LoVo (cell line): ENCODE measurements at places on chromosomes 4 and X.

- DNase-seq: no peak
These were observed 33.1 kb downstream of the TET2 start for GRCh38 chr4:105179539-105180401.

DNA sequence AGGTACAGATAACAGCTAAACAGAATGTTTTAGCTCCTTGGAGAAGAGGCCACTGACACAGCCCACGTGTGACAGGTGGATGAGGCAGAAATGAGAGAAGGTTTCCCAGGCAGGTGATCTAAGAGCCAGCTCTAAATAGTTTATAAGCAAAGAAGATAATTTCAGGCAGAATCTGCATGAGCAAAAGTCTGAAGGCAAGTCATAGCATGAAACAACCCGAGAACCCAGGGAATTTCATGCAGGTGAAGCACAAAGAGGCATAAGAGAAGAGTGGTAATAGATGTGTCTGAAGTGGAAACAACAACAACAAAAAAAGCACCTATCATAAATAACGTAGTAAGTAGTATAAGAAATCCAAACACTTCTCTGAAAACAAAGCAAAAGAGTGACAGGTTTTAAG is 275.8 kb upstream of the CPEB2 start:
- DNase-seq: no peak

DNA sequence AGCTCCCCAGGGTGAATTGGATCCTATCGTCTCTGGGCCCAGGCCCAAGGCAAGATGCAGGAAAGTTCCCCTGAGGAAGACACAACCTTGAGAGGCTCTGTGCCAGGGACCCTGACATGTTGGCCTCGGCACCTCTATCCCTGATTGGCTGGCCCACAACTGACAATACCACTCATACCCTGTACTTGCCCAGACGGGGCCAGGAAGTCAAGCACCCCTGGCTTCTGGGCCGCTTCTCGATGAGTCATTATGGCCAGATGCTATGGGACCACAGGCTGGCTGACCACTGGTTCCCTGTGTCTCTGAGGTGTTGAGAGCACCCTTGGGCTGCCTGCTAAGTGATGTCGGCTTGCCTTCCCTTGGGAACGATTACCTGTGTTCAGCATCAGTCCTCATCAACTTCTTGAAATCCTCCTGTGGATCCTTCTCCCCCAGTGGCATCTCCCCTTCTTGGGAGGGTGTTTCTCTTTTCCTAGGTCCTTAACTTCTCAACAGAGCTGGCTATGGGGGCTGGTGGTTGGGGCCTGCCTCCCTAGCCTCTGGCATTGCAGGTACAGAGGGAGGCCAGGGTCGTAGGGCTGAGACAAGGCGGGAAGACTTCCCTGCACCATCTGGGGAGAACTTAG is 54.5 kb upstream of the MAMLD1 start:
- no peak for DNase-seq

DNA sequence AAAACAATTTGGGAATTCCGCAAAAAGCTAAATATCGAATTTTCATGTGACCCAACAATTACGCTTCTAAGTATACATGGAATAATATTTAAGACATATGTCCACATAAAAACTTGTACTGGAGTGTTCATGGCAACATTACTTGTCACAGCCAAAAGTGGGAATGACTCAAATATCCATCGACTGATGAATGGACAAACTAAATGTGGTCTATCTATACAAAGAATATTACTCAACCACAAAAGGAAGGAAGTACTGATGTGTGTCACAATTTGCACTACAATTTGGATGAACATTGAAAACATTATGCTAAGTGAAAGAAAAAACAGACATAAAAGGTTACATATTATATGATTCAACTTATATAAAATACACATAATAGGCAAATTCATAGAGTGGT is 71.9 kb downstream of the AFF2 start:
- DNase-seq: no peak

- DNase-seq: no peak
These were observed 143.3 kb downstream of the GPAT3 start for GRCh38 chr4:83679254-83679653.
